ENCODE measurements at places on chromosomes 4 and X. TPM values are rescaled to one million over a fixed set of nuclear protein-coding genes. Genes with fewer than 3 reads are reported as not detected.

SMIM10L2A gene
- 1.7 TPM for total RNA-seq

RBMXL3 gene
- total RNA-seq, result not detected

RENBP gene
- 2.3 TPM for total RNA-seq

CLDN22 gene
- not detected for total RNA-seq

SULT1E1 gene
- 3.9 TPM for total RNA-seq

DAPP1 gene
- not detected for total RNA-seq

NAA11 gene
- not detected for total RNA-seq

REELD1 gene
- total RNA-seq, result not detected

BEX1 gene
- total RNA-seq, result 24.7 TPM

MAGEB1 gene
- not detected for total RNA-seq

GLRA3 gene
- not detected for total RNA-seq

FGF5 gene
- total RNA-seq, result 23.8 TPM

F8A2 gene
- total RNA-seq, result not detected

MAGEE2 gene
- total RNA-seq, result not detected

GASK1B gene
- total RNA-seq, result 81.7 TPM

OPN1MW gene
- total RNA-seq, result not detected
